ENCODE measurements at places on chromosomes 3 and 15. TPM values are rescaled to one million over a fixed set of nuclear protein-coding genes. Genes with fewer than 3 reads are reported as not detected.
A peak's percentile ranks its signal among the peaks of the same experiment; 100 is the strongest.

DNA sequence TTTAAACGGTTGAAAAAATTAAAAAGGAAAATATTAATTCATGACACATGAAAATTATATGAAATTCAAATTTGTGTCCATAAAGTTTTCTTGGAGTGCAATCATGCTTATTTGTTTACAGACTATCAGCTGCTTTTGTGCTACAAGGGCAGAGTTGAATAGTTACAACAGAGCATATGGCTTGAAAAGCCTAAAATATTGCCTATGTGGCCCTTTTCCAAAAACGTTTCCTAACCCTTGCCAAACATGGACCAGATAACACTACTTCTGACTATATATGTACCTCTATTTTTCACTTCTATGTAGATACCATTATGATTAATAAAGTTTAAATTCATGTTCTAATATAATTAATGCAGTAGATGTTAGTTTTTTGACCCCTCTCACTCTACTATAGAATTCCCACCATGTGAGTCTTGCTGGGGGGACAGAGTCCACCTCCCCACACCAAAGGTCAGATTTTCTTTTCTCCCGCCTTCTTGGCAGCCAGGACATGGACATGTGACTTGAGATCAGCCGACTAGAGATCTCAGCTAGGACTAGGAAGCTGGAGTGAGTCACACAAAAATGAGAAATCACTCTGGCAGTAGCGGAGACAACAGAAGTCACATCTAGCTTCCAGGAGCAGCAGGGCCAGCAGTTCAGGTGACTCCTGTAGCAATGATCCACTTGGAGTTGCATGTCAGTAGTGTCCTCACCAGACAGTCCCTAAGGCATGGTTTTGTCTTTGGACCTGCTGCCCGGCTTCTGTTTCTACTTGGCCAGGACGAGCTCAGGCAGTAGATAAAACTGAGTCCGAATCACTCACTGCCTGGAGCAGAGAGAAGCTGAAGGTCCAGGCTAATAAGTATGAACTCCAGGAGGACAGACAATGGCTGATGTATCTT, 22.4 kb downstream of the CIAO2A start:
- peak; percentile 91 for DNase-seq

Gene ZCWPW2
- not detected for total RNA-seq

DNA sequence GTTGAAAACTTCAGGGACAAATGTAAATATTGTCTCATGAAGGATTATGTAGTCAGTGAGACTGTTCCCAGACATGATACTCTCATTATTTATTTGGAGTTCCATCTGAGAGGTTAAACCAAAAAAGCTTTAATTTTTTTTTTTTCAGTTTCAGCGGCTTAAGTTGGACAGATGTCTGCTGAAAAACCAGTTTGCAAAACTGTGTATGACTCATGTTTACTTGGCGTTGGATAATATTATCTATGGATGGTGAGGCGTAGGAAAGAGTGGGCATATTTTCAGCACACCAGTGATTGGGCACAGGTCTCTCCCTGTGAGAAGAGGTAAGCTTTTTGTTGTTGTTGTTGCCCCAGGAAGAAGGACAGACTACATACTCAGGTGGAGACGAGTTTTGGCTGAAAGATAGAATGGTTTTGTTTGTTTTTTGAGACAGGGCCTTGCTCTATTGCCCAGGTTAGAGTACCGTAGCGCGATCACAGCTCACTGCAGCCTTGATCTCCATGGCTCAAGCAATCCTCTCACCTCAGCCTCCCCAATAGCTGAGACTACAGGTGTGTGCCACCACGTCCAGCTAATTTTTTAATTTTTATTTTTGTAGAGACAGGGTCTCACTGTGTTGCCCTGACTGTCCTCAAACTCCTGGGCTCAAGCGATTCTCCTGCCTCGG, 16.4 kb upstream of the ANXA2 start:
- no peak for DNase-seq

Gene ADPRH
- 0.21 TPM for total RNA-seq

Data from A172 (cell line).